ENCODE measurements at places on chromosomes 7 and 10.

DNA sequence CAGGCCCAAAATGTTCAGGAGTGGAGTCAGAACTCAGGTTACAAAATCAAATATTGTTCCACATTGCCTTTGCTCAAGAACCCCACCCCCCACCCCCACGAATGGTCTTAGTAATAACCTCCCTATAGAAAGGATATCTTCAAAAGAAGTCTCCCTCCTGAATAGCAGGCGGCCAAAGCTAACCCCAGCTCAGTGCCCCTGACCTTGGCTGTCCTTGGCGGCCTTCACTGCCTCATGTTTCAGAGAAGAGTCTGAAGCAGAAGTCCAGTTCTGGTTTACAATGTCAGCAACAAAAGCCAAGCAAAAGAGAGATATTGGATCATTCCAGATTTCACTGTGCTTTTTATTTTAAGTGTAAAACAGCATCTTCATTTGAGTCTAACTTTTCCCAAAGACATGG lies 476.5 kb upstream of the NRP1 start:
- H3K27me3 ChIP-seq: no peaks in the 10 kb centered on the region
- no peaks in the 10 kb centered on the region for H3K4me1 ChIP-seq
- H3K27ac ChIP-seq: no peak overlapping the region
- H3K4me3 ChIP-seq: no peak overlapping the region
- no peaks in the 10 kb centered on the region for H3K36me3 ChIP-seq

GRCh38 chr7:26090927-26091519 lies 61.0 kb upstream of the NFE2L3 start:
- H3K27ac ChIP-seq: no peak overlapping the region
- no peaks in the 10 kb centered on the region for H3K27me3 ChIP-seq
- peak overlapping the region; percentile 7 for H3K4me3 ChIP-seq
- H3K36me3 ChIP-seq: no peaks in the 10 kb centered on the region

- H3K36me3 ChIP-seq: no peaks in the 10 kb centered on the region
- no peaks in the 10 kb centered on the region for H3K4me1 ChIP-seq
- H3K27me3 ChIP-seq: no peaks in the 10 kb centered on the region
- DNase-seq: no peak
Measured at GRCh38 chr7:85167636-85168035, 19.2 kb downstream of the SEMA3D start.

GRCh38 chr10:71975871-71976725 lies 11.9 kb downstream of the CHST3 start:
- no peak overlapping the region for H3K4me3 ChIP-seq
- no peak for DNase-seq
- H3K36me3 ChIP-seq: no peaks in the 10 kb centered on the region
- no peak overlapping the region for H3K27ac ChIP-seq

DNA sequence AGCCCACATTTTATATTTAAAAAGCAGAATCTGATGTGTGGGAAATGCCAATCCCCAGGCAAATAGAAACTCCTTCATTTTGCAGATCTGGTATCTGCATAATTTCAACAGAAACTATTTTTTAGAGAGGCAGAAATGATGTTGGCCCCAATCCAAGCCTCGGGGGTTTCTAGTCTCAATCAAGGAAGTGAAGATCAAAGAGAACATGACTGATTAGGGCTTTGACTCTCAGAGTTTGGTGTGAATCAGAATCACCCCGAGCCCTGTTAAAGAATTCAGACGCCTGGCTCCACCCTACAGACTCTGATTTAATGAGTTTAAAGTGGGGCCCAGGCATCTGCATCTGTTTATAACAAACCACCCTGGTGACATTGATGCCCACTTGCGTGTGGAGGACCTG lies 36.7 kb upstream of the UBE2H start:
- no peak overlapping the region for H3K4me3 ChIP-seq
- no peak for DNase-seq
- H3K27me3 ChIP-seq: no peaks in the 10 kb centered on the region
- no peaks in the 10 kb centered on the region for H3K36me3 ChIP-seq
- H3K4me1 ChIP-seq: peaks cover 9% of the 10 kb centered on the region

DNA sequence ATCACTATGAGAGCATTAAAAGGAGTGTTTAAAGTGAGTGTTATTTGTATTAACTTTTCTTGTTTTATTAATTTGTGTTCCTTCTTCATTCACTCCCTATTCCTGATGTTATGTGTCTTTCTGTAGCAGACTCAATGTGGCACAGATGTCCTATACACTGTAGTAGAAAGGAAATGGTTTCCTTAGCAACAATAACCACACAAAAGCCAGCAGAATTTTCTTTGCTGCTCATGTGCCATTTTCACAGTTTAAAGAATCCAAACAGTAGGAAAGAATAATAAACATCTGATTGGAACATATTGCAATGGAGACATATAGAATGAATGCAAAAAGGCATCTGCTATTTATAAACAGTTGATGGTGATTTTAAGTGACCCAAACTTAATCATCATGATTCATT lies 763.6 kb downstream of the PHTF2 start:
- H3K4me3 ChIP-seq: no peak overlapping the region
- H3K36me3 ChIP-seq: no peaks in the 10 kb centered on the region
- H3K4me1 ChIP-seq: no peaks in the 10 kb centered on the region
- no peak overlapping the region for H3K27ac ChIP-seq

DNA sequence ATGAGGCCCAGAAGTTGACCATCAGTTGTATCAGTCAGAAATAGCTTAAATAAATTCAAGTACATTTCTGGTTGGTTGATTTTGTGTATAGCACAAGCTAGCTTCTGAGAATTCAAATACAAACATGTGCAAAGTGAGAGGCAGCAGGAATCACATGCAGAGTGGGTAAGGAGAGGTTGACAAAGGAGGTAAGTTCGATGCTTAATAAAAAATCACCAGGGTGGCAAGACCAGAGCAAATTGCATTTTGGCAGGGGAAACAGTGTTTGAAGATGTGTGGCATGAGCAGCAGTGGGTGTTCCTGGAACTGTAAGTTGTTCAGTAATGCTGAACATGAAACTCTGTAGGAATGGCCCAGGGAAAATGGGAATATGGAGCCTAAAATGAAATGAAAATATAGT lies 52.6 kb downstream of the GNAI1 start:
- H3K4me1 ChIP-seq: no peaks in the 10 kb centered on the region
- H3K4me3 ChIP-seq: no peak overlapping the region
- no peaks in the 10 kb centered on the region for H3K36me3 ChIP-seq
- no peaks in the 10 kb centered on the region for H3K27me3 ChIP-seq

GRCh38 chr10:18140149-18140956 lies at the start of gene CACNB2:
CACNB2 (plus strand) TSS chr10:18140424.
- DNase-seq: no peak
- no peaks in the 10 kb centered on the region for H3K4me1 ChIP-seq
- no peak within 1 kb of the TSS for H3K4me3 ChIP-seq
- no peak within 1 kb of the TSS for H3K27ac ChIP-seq

DNA sequence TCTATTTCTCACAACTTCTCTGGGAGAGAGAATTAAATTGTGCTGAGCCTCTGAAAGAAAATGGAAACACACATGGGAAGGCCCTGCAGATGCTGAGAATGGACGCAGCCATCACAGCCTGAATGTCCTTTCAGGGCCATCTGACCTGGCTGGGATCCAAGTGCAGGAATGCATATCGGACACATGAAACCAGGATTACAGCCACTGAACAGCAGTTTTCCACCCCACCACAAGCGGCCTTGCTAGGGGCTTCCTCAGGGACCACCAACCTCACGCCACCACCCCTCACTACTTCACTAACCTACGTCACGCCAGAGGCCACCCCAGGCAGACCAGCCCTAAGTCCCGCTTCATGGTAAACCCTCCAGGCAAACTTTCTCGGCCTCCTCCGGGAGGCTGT lies 103.3 kb downstream of the DIP2C start:
- no peak for DNase-seq
- H3K4me3 ChIP-seq: no peak overlapping the region
- no peaks in the 10 kb centered on the region for H3K4me1 ChIP-seq

- H3K36me3 ChIP-seq: no peaks in the 10 kb centered on the region
- H3K4me1 ChIP-seq: no peaks in the 10 kb centered on the region
- DNase-seq: no peak
- no peak overlapping the region for H3K4me3 ChIP-seq
- no peak overlapping the region for H3K27ac ChIP-seq
- H3K27me3 ChIP-seq: no peaks in the 10 kb centered on the region
Measured at GRCh38 chr7:81715984-81716588, 53.8 kb downstream of the HGF start.

DNA sequence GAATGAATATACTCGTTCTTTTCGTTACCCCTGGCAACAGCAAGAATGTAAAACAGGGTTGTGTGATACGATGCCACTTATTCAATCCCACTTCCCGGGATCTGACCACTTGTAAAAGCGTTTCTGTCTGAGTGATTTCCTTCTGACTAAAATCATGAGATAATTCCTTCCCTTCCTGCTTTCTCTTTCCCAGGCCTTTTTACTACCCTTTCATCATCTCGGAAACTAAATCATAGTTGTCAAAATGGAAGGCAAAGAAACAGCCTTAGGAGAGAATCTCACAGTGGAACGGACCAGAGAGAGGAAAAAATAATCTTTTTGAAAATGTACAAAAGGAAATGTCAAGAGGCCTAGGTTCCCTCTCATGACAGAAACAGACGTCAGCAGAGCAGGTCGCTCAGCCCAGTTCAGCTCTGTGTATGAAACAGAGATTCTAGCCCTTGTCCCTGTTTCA lies 29.8 kb downstream of the DIP2C start:
- peaks cover 7% of the 10 kb centered on the region for H3K27me3 ChIP-seq
- H3K4me3 ChIP-seq: no peak overlapping the region
- no peak overlapping the region for H3K27ac ChIP-seq

DNA sequence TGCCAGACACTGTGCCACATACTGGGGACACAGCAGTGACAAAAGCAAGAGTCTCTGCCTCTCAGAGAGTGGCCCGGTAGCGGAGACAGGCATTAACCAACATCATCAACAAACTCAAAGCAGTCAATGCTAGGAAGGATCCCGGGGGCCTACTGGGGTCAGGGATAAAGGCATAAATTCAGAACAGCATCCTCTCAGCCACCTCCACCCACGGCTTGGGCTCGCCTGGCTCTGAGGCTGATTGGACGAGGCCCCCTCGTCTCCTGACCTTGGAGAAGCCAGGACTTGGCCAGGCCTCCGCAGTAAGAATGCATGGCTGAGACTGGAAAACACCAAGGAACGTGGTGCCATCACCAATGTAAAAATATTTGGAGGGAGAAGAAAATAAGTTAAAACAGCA lies 102.1 kb downstream of the ARHGAP22 start:
- DNase-seq: no peak
- no peak overlapping the region for H3K27ac ChIP-seq
- no peaks in the 10 kb centered on the region for H3K36me3 ChIP-seq
- peaks cover 2% of the 10 kb centered on the region for H3K4me1 ChIP-seq

DNA sequence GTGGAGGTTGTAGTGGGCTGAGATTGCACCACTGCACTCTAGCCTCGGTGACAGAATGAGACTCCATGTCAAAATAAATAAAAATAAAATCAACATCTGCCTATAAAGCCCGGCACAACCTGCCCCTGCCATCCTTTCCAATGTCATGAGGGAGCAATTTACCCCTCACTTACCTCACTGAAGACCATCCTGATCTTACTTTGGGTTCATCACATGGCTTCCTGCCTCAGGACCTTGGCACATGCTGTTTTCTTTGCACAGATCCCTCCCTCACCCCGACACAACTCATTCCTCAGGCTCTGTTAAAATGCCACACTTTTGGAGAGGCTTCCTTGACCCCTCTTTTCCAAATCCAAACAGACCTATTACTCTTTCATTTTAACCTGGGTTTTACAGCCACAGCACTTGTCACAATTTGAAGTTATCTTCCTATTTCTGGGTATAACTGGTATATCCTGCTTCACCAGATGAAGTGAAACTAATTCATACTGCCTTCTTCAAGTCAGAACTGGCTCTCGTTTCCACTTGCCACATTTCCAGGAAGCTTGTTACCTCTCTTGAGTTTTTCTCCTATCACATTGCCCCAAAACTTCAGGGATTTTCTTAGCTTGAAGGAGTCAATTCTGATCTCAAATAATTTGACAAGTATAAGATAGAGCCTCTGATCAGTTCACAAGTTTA lies 69.3 kb upstream of the PARD3 start:
- no peak overlapping the region for H3K4me3 ChIP-seq
- DNase-seq: no peak
- no peaks in the 10 kb centered on the region for H3K36me3 ChIP-seq
- H3K27ac ChIP-seq: no peak overlapping the region
- H3K4me1 ChIP-seq: no peaks in the 10 kb centered on the region
- H3K27me3 ChIP-seq: no peaks in the 10 kb centered on the region

DNA sequence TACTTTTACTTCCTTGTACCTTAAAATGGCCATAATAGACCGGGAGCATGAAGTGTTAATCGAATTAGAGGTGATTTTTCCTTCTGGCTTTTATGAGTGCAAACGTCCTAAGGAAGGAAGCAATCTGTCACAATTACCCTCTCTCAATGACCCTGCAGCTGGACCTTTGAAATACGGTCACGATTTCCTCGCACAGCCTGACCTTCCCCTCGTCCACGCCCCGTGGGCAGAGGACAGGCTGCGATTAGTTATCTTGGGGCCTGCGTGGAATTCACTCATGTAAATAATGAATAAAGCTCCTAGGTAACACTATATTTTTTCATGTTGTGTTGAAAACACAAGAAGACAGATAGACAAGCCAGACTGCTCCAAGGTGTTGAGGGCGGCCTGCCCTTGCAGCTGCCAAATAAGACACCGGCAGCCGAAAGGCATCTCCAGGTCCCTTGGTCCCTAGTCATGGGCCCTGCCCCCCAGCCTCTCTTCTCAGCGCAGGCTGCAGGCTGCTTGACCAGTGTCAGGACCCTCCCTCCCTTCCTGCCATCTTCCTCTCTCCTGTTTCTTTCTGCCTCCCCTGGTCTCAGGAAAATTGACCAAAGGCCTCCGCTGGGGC lies 199.9 kb downstream of the TCERG1L start:
- H3K4me1 ChIP-seq: no peaks in the 10 kb centered on the region
- H3K4me3 ChIP-seq: no peak overlapping the region
- no peak overlapping the region for H3K27ac ChIP-seq
- no peaks in the 10 kb centered on the region for H3K36me3 ChIP-seq
- H3K27me3 ChIP-seq: no peaks in the 10 kb centered on the region

DNA sequence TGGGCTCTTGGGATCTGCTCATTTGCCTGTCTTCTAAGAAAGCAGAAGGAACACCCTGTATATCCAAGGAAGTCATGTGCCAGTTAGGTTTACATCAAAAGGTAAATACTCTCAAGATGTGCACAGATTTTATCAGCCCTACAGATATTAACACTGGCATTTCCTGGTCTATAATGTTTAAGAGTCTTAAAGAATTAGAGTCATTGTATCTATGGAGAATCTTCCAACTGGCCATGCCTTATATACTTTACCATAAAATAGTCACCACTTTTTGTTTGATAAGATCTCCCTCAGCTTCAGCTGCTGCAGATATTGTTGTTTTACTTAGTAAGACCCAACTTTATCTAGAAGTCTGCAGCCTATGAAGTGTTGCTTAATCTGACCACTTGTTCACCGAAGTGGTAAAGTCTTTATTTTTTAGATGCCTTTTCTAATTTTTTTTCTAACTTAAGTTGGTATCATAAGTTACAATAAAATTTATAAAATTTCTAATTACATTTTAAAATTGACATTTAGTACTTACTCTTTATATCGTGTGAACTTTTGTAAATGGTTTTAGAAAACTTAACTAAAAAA lies 58.5 kb downstream of the CPED1 start:
- no peak for DNase-seq
- no peaks in the 10 kb centered on the region for H3K4me1 ChIP-seq
- no peaks in the 10 kb centered on the region for H3K36me3 ChIP-seq
- H3K4me3 ChIP-seq: no peak overlapping the region
- no peak overlapping the region for H3K27ac ChIP-seq

GRCh38 chr10:92407305-92408016 lies 116.5 kb downstream of the MARCHF5 start:
- H3K27ac ChIP-seq: no peak overlapping the region
- H3K36me3 ChIP-seq: no peaks in the 10 kb centered on the region
- no peak for DNase-seq
- H3K4me1 ChIP-seq: no peaks in the 10 kb centered on the region
- no peak overlapping the region for H3K4me3 ChIP-seq

- no peak overlapping the region for H3K27ac ChIP-seq
- no peak for DNase-seq
- no peaks in the 10 kb centered on the region for H3K36me3 ChIP-seq
- H3K4me1 ChIP-seq: no peaks in the 10 kb centered on the region
Measured at GRCh38 chr7:96899108-96899507, 106.2 kb upstream of the DLX6 start.
